ENCODE measurements at places on chromosomes 1 and 21.

GRCh38 chr21:18387994-18388393 lies 15.6 kb downstream of the TMPRSS15 start:
- no peak for DNase-seq

GRCh38 chr1:233356705-233356987 lies 29.1 kb downstream of the MAP3K21 start:
- no peak for DNase-seq

GRCh38 chr1:169085911-169086310 lies 20.6 kb upstream of the ATP1B1 start:
- DNase-seq, result no peak

DNA sequence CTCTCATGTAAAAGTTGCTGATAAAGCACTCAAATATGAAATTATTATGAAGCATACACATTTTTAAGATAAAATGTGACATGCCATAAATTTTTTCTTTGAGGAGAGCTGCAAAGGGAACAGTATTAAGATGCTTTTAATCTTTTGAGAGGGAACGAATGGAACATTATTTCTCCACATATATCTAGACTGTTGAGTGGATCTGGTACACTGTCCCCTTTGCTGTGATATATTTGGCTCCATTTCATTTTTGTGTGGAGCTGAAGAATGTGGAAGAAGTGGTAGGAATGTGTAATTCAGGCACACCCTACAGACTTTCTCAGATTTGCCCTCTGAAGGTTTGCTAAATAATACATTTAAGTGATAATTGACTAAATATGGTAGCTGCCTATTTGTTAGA lies 31.7 kb downstream of the PGM1 start:
- no peak for DNase-seq

- DNase-seq, result no peak
These were observed 79.5 kb upstream of the PALMD start for GRCh38 chr1:99566290-99567021.

DNA sequence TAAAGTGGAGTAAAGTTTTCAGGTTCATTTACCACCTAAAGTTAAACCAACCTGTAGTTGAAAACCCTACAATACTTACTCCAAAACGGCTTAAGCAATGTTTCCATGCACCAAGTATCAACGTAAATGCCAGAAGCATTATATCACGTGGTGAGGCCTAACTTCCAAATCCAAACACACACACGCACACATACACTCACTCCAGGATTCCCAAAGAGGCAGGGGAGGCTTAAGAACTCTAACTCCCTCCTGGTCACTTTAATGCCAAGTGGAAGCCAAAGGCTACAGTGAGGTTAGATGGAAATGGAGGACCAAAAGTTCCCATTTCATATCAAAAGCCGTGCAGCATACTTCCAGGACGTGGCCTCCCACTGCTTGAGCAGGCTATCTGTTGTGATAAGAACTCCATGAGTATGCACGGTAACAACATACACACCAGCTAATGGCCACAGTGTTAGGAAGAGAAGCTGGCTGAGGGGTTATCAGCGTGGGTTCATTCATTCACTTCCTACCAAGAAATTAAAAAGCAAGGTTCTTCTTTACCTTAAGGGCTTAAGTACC lies 224.1 kb downstream of the SLC45A1 start:
- no peak for DNase-seq
